Effector CD4-positive, alpha-beta T cell (primary cell): ENCODE measurements at places on chromosomes 6 and 20.

DNA sequence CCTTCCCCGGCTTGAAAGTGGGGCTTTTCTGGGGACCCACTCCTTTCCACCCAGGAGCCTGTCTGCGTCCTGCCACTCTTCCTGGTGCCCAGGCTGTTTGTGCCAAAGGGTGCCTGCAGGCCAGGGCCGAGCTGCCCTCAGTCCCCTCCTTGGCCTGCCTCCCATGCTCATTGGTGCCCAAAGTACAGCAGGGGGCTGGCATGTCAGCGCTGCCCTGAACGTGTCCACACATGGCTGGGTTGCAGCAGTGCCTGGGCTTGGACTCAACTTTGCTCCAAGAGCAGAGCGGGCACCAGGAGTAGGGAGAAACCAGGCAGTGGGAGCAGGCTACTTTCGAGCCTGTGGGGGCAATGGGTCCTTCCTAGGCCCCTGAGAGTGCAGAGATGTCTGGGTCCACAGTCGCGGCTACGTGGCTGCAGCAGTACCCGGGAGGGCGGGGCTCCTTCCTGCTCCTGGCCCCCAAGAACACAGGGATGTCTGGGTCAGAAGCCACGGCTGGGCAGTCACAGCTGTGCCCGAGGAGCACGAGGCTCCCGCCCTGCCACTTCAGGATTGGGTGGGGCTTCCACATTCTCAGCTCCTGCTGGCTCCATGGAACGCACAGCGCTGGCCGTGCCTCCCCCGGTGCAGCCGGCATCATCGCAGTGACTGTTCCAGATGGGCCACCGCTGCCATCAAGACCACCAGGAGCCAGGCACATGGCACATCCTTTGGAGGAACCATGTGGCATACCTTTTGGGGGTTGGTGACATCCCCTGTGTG is 50.0 kb upstream of the CLDN20 start:
- no peak for DNase-seq

DNA sequence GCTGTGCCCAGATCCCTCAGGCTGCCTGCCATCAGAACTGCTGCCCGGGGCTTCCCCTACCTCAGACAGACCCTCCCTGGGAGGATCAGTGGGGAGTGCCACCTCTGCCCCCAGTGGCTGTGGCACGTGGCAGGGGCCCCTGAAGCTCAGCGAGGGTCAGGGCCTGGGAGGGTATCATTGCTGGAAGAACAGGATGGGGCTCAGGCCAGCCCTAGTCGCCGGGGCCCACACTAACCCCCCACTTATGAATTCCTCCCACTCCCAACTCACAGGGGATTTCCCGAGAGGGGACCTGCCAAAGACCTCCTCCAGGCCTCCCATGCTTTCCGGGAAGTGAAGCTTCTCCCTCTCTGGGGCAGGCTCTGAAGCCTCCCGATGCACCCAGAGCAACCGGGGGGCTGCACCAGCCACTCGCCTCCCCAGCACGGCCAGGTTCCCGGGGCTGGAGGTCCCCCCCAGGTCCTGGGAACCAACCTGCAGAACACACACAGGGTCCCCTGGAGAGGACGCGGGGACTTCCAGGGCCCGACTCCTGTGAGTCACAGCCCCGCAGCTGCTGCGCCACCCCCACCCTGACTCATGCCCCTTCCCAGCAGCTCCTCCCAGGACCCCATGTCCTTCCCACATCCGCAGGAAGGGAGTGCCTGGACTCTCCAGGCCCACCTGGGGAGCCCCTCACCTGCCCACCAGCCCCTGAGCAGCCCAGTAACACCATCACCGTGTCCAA is 2.5 kb downstream of the TNFRSF6B start:
- no peak for DNase-seq

DNA sequence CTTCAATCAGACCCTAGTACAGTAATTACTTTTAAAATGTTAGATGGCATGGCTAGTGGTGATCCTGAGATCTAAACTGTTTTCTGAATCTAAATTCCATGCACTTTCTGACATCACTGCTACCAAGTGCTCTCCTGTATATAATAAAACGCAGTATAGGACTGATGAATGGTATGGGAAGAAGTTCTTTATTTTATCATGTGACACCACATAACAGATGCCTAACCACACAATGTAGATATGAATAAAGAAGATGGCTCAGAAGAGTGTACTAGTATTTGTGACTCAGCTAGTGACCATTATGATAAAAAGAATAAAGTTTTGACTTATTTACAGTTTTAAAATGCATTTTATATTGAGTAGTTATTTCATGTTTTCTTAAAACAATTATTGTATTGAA is 8.5 kb downstream of the NDUFAF4 start:
- DNase-seq, result no peak

- DNase-seq, result no peak
These were observed 196.3 kb upstream of the SLC24A3 start for GRCh38 chr20:19016140-19016497.

DNA sequence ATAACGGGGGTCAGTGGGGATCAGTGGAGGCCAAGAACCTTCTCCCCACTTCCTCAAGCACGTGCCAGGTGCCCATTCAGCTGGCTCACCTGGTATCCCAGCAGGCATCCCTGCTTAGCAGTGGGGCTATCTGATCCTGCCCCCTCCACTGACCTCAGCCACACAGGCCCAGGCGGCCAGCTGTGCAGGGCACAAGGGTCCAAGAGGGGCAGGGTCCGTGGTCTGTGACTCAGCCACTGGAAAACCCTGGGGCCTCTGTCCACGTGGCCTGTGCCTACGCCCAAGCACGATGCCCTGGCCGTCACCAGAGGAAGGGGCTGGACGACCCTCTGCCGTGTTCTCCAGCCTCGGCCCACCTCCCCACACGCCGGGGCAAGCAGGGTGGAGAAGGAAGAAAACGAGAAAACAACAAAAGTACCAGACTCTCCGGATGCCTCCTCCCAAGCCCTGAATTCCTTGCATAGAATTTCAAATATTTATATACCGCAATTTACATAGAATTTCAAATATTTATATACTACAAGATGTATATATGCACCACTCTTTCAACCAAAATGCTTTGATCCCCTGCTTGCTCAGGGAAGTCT is 12.1 kb downstream of the PXDC1 start:
- no peak for DNase-seq
